ENCODE measurements at places on chromosomes 3 and 15.

DNA sequence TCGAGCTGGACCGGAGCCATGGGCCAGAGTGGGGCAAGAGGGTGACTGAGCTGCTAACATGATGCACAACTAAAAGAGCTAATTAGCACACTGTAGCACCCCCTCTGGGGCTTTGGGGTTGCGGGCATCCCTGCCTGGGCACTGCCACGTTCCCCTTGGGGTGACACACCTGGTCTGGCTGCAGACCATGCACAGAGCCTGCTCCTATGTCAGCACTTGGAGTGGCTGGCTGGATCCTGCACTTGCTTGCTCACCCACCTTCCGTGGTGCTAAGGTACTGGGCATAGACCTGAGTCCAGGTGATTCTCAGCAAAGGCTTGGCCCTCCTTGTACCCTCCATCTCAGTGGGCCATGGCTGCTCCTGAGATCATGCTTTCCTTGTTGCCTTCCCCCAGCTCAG lies 12.8 kb upstream of the SPTBN5 start:
- no peak for DNase-seq

- DNase-seq: no peak
Measured at GRCh38 chr15:78234515-78235040, at the start of gene ACSBG1. TSS of gene ACSBG1 (minus strand) at chr15:78234565. CDS start at chr15:78234501, 64 bp downstream.

GRCh38 chr3:134030379-134031347 lies 938 bp upstream of the SLCO2A1 start:
- DNase-seq: no peak

- DNase-seq: no peak
Measured at GRCh38 chr3:49456466-49456865, 13.6 kb upstream of the DAG1 start.

- no peak for DNase-seq
Measured at GRCh38 chr15:43775411-43775965, 1.3 kb downstream of the ELL3 start.

DNA sequence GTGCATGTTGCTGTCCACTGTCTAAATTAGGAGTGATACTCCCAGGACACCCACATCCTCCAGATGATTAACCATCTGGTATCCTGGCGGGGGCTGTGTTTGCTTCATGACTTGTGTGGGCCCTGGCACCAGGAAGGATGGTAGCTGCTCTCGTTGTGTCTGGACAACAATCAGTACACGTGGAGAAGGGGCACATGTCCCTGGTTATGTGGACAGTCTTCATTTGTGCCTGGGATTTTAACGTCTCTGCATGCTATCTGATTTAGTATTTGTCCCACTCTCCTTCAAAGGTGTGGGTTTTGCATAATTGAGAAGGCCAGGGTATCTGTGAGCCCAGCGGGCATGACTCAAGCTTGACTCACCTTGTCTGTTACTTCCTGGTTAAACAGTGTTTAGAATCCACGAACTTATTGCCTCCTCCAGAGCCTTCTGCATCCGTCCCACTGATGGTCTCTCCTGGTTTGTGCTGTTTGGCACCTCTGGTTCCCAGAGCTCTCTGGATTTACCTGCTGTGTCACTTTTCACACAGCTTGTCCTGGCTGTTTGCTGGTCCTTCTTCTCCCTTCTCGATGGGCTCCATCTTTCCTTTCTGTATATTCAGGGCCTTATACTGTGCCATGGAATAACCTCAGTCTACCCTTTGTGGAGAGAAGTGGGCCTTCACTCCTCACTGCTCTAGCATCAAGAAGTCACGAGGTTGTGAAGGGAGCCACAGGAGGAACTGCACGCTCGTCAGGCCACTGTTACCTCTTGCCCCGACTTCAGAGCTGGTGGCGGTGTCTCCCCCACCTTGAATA lies 32.5 kb downstream of the ARNT2 start:
- DNase-seq: no peak

- DNase-seq: no peak
Measured at GRCh38 chr3:16355828-16356227, 90.8 kb downstream of the OXNAD1 start.

DNA sequence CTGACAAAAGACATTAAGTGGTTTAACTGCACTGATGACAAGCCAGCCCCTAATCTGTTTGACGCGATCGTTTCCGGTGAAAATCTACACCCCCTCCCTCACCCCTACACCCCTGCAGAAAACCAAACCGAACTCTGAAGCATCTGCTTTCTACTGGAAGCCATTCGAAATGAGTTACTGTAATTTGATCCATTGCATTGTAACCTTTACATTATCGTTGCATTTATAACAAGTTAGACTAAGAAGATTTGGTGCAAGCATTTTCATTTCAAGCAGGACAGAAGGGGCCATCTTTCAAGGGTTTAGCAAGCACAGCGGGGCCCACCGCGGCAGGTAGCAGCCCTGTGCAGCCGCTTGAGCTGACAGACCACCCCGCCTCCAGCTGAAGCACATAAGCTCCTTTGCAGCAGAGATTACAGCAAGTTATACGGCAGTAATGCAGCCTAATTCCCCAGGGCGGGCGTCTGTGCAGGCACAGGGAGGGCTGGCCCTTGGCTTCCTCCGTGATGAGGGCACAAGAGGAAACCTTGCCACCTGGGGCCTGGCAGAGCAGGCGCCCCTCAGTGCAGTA lies 79.3 kb downstream of the CHSY1 start:
- DNase-seq: no peak

GRCh38 chr3:159977295-159977694 lies 11.3 kb upstream of the IL12A start:
- DNase-seq: no peak

DNA sequence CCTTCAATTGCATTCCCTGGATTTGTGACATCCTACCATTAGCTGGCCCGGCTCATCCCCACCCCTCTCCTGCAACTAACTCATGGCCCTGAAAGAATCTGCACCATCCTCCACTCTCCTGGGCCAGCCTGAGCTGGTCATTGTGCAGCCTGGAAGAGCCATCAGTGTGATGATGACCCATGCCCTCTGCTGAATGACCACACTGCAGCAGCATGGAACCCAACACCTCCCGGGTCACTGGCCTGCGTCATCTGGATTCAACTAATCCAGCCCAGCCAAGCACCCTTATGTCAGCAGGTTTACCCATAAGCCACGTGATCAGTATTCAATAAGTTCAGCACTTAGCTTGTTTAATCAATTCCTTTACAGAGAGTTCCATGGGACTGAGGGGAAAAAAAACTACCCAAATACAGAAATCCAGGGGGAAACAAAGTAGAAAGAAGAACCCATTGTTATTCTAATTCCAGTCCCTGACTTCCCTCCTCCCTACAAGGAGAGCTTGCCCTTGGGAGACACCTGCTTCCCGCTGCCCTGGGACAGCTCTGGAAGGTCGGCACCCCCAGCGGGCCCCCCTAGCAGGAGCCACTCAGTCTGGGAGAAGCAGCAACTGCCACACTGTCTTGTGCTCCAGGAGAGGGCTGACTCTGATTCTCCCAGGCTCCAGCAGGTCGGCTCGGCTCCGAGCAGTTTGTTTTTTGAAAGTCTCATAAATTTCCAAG lies 309.1 kb upstream of the TLE3 start:
- no peak for DNase-seq

- no peak for DNase-seq
Measured at GRCh38 chr15:93288728-93289294, 199.8 kb upstream of the RGMA start.

DNA sequence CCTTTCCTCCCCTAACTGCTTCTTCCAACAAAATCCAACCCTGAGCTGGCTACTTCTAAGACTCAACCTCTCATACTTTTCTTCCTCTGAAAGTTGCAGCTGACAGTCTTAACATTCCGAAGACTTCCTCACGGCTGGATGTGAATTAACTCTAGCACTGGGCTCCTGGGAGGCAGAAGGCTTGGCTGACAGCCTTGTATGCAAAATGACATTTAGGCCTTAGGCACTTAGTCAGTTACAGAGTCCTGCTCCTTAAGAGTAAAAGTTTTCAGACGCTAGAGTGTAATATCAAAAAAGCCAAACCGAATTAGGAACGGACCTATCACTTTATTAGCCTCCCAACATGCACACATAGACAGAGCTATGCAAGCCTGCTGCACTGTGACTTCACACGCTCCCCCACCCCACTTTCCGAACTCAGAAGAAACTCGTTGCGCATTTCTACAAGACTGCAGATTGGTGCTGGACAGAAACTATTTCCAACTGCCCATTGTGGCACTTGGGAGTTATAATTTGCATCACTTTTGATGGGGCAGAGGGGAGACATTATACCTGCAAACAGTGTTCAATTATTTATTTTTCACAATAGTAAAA lies 15.5 kb upstream of the ANXA2 start:
- no peak for DNase-seq

GRCh38 chr3:101038880-101039279 lies 45.7 kb upstream of the ABI3BP start:
- no peak for DNase-seq

- no peak for DNase-seq
Measured at GRCh38 chr3:70744536-70744935, 432.1 kb upstream of the MDFIC2 start.

GRCh38 chr15:42727750-42728381 lies 9.1 kb downstream of the CDAN1 start:
- no peak for DNase-seq

DNA sequence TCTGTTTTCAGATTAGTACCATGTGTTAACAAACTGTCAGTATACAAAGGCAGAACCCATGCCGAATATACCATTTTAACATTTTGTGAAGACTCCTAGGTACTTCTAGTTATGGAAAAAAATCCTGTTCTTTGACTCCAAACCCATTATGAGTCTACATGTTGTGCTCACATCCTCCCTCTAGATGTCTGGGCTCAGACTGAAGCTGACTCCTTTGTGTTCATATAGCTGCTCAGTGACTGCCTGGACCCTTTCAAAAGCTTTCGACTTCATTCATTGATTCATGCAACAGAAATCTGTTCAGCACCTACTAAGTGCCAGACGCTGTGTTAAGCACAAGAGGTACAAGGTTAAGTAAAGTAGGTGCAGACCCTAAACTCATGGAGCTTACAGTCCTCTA lies 60.5 kb downstream of the MEGF11 start:
- no peak for DNase-seq

DNA sequence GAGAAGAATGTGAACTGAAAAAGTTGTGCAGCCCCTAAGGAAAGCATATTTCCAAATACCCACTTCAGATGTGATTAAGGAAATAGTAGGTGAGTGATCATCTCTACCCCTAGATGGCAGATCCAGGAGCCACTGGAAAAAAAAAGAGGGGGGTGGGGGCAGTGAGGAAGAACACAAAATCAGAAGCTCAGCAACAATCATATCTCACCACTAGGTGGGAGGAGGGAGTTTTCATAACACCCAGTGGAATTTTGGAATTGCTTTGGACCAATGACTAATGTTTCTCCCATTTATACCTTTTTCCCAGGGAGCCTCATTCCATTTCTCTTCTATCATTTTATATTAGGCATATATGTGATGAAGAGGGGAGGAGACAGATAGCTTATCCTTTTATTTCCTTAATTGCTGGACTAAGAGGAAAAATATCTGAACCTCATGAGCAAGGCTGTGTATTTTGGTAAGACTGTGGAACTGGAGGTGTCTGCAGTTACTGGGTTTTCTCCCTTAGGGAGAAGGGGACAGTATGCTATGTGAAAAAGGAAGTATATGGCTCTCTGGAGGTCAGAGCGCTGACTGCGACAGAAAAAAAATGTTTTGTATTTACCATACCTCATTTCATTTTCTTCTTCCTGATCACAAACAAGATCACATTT lies 363.4 kb downstream of the GAP43 start:
- DNase-seq: no peak

DNA sequence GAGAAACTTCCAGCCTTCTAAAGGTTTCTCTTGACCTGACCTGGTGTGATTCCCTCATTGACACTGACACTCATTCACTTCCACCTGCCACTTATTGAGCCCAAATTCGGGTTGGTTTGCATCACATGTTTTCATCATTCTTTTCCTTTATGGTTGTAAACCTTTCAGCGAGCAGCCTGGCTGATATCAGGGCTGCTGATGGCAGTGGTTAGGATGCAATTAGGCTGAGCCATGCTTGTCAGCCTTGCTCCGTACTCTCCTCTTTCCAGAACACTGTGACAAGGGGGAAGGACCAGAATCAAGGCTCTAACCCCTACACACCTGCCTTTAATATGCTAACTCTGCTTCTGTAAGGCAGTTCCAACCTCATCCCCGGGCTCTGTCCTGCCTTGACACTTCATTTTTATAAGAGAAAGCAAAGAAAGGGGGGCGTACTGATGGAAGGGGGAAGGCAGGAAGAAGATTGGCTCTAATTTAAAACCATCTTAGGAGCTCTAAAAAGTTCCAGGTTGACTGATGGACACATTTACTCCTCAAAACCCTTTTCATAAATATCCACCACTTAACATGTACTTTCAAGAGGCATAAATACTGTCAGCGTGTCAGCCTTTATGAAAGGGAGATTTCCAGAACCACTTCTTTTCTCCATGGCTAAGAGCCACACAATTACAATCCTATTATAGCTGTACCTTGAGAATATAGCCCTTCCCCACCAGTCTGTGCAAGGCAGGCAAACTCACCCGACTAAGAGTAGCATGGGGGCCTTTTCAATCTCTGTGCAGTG lies 5.7 kb downstream of the NMNAT3 start:
- no peak for DNase-seq

GRCh38 chr3:194278186-194278845 lies 72.8 kb downstream of the CPN2 start:
- DNase-seq: no peak

- no peak for DNase-seq
Measured at GRCh38 chr15:80926126-80926525, 63.5 kb downstream of the MESD start.

DNA sequence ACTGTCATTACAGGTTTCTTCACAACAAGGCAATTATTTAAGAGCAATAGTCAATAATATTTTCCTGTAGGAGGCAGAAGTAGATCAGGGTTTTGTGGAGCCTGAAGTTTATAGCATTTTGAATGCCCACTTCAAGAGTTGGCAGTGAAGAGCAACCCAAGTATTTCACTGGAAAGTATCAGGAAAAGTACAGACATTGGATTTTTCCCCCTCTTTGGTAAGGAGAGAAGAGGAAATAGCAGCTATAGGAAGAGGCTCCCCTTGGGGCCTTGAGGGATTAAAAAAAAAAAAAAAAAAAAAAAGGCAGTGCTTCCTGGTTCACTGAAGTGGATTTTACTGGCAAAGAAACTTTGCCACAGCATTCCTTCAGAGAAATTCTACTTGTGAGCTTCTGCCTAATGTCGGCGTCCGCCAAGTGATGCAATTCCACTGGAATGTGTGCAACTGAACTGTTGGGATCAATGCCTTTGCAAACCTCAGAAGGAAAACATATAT lies 5.7 kb upstream of the CNTN6 start:
- no peak for DNase-seq

All from GM06990 (cell line).